ENCODE measurements at places on chromosomes 2 and 18.

DNA sequence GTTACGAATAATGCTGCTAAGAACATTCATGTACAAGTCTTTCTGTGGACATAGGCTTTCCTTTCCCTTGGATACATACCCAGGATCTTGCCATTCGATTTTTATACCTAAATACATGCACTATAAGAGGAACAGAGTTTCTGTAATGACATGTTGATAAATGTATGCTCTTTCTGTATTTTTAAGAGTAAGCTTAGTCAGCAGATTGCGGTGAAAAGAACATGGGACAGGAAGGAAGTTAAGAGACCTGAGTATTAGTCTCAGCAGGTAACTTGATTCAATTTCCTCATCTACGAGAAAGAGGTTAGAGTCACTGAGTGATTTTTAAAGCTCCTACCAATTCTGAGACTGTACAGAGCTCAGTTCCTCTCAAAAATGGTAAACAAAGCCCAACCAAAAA, 2.6 kb upstream of the TLK1 start:
- DNase-seq, result no peak

DNA sequence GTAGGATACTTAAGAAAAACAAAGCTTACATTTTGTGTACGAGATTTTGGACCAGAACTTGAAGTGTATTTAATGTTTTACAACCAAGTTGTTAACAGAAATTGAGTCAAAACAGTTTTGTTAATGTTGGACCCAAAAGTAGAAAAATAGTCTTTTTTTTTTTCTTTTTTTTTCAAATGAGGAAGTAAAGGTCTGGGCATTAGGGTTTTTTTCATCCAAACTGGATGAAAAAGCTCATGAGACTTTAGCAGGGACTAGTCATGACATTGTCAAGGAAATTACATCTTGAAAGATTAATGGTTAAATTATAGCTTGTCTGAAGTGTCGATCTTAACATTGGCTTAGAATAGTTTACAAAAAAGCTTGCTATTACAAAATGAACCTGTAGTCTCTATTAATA, 32.3 kb downstream of the CCNT2 start:
- DNase-seq, result no peak

DNA sequence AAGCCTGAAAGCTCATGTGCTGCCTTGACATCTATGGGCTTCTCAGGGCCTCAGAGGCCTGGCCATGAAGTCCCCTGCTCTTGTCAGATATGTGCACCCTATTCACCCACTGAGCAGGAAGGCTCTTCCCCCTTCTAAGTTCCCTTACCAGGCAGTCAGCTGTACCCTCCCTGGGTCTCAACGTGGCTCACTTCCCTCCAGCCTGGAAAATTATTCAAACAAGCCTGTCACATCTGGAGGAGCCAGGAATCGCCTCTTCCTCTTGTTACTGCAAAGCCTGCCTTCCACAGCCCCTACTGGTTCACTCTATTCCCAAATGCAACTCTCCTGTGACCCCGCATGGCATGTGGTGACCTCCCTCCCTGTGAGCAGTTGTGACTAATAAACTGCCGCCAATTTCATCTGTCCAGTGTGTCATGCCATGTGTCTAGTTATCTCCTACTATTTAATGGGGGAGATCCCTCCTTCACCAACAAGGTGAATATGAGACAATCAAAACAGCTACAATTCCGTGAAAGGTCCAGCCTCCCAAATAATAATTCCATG, 8.4 kb upstream of the SERPINB8 start:
- no peak for DNase-seq

GRCh38 chr2:55155764-55156281, 76.3 kb downstream of the CLHC1 start:
- no peak for DNase-seq

DNA sequence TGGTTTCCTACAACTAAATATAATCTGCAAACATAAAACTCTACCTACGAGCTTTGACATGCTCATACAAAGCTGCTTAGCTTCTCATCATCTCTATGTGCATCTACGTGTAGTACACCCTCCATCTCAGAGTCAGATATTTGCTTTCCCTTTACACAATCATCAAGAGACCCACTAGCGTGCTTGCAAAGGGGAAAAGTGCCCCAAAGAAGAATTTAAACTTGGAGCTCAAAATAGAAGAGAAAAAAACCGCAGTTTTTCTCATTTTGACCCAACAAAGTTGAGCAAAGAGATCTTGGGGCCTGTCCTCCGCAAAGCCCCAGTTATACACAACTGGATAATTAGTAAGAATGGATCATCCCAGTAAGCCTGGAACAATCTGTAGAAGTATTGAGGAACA, 104.1 kb downstream of the PAX3 start:
- DNase-seq, result no peak

GRCh38 chr18:10690035-10690329, 164.2 kb downstream of the NAPG start:
- DNase-seq, result no peak

DNA sequence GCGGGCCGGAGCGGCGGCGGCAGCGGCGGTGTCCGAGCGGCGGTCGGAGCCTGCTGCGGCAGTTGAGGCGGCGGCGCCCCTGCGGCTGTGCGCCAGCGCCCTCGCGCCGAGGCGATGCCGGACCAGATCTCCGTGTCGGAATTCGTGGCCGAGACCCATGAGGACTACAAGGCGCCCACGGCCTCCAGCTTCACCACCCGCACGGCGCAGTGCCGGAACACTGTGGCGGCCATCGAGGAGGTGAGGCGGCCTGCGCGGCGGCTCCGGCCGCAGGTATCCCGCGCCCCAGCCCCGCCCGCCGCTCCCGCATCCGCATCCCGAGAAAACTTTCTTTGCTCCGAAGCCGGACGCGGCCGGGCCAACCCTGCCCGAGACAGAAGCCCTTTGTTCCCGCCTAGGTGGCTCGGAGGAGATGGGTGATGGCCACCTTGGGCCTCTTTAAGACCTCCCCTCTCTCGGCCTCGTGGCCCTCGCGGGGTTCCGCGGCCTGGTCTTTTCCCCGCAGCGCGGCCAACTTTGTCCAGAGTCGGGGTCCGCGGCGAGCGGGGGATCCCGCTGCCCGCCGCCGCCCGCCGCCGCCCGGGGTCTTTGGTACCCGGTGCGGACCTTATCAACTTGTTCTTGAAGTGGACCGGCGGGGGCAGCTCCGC, 504 bp downstream of the ASAP2 start:
- DNase-seq, result peak; percentile 5

GRCh38 chr2:84459018-84459943, at the start of gene SUCLG1:
Gene SUCLG1 (minus strand): TSS chr2:84459280. CDS start chr2:84459269, 11 bp downstream.
- peak; percentile 82 for DNase-seq

GRCh38 chr18:13279181-13280069, 60.9 kb downstream of the LDLRAD4 start:
- peak; percentile 66 for DNase-seq

- DNase-seq, result no peak
Observed at GRCh38 chr2:19272039-19272438, 86.4 kb downstream of the OSR1 start.

DNA sequence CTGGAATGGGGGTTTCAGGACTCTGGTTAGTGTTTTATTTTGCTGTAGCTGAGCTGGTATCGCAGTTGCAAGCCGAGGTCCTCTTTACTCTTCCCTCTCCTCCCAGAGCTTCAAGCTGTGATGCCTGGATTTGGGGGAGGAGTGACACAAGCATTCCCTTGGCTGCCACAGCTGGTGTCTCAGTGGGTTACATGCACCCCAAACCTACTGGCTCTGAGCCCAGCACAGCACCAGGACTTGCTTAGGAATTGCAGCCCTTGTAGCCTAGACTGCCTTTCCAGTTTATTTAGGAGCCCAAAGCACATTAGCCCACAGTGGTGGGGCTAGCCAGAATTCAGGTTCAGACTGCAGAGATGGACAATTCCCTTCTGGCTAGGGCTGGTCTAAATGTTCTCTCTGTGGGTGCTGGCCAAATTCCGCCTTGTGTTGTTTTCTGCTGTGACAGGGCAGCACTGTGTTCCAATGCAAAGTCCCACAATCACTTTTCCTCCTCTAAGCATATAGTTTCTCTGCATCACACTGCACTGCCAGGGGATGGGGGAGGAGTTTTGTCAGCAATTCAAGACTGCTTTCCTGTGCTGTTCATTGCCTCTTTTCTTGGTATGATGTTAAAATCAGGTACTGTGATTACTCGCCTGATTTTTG, 122.8 kb downstream of the SLC4A10 start:
- no peak for DNase-seq

- no peak for DNase-seq
Observed at GRCh38 chr2:147711031-147711430, 133.8 kb upstream of the ACVR2A start.

GRCh38 chr2:56582570-56582969, 398.8 kb downstream of the CCDC85A start:
- no peak for DNase-seq

DNA sequence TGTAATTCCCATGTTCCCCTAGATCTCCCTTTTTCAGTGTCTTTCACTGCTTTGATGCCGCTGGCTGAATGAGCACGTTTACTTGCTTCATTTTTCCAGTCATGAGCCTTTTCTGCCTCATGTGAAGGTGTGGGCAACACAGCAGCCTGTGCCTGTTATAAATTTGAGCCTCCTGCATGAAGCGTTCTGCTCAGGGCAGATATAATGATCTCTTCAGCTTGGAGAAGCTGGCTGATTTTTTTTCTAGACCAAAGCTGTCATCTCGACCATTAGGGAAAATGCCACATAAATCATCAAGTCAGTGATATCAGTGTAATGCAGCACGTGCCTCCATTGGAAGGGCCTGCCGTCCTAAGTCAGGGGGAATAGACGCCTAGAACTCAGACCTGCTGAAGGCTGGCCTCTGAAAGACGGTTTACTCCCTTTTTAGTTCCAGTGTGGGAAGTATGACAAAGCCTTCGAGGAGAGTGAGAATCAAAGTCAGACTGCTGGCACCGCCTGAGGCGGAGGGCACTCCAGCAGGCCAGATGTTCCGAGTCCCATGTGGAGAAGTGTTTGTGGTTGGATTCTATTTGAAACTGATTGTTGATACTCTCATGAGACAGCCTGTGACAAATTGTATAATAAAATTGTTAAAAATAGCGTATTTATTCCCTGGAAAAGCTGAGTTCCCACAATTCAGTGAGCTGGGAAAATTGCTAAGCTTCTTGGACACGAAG, 196.5 kb downstream of the MYO1B start:
- no peak for DNase-seq

DNA sequence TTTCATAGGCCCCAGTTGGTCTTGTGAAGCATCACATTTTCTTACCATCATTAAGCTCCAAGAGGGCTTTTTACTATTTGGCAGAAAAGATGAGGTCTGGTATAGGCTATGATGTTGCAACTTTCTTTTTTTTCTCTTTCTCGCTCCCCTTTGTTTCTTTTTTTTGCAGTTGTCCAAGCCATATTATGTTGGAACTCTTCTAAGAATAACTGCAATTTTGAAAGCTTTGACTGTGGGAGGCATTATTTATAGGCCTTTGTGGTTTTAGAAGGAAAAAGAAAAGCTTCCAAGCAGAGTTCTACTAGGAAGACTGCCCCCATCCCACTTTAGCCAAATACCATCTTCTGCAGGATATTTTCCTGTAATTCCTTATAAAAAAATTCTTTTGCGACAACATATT, 571.6 kb downstream of the ARHGAP15 start:
- no peak for DNase-seq

DNA sequence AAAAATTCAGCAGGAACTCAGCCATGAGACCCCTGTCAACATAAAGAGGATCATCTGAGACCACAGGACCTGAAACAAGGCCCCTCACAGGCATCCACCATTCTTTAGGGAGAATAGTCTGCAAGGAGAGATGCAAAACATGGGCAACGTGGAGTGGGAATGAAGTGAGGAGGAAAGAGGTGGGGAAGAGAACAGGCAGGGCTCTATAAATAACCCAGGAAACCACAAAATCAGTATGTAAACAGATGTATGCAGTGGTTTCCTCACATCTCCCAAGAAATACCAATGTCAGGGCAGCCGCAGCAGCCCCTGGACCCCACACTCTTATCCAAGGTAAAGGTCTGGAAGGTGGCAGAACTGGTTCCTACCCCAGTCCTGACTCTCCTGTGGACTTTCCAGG, 168.5 kb downstream of the EN1 start:
- DNase-seq, result no peak

DNA sequence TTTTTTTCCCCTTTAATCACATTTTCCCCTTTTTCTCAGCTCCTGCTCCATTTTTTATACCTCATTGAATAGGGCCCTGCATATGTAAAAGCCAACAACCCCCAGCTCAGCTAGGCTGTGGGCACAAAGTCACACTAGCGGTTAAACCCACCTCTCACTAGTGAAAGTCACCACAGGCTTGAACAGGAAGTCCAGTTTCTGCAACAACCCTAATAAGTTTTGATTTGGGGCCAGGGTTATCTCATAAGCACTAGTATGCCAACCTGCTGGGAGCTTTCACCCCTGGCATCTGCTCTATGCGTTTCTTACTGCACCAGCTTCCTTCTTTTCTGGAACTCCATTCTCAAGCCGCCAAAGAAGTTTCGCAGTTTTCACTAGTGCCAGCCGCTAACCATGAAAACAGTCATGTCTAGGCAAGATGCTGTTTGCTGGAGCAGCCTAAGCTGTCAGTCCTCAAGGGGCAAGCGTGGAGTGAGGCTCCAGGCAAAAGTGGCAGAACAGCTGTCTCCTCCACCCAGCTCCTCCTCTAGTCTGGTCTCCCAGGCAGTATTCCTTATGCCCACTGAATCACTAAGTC, 197.0 kb upstream of the MEIS1 start:
- DNase-seq, result no peak

- no peak for DNase-seq
Observed at GRCh38 chr2:128559533-128560515, 241.2 kb upstream of the HS6ST1 start.

DNA sequence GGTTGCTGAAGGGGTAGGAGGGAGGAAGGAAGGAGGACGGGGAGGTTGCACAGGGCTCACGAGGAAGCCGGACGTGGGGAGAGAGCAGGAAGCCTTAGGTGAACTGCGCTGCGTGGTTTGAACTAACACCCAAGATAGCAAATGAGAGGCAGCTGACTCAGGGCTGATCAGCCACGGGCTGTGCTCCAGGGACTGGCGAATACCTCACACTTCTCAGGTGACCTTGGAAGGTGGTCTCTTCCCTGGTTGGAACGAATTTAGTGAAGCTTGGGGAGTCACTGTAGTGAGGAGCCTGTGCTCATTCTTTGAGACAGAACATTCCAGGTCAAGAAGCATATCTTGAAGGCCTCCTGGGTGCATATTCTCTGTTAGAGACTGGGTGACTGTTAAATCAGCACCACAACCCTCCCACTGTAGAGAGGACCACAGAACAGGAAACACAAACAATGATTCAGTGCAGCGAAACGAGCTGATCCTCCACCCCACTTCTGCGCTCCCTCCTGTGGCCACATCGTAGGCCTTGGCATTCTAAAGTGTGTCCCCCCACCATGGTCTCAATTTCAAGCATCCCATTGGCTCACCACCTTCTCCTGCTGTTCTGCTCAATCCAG, 33.8 kb downstream of the TOGARAM2 start:
- peak; percentile 66 for DNase-seq

- no peak for DNase-seq
Observed at GRCh38 chr18:48922226-48922800, 28.5 kb downstream of the SMAD7 start.

GRCh38 chr2:238425979-238426567, 654 bp upstream of the ASB1 start:
- no peak for DNase-seq

GRCh38 chr2:42217914-42218313, 48.8 kb downstream of the EML4 start:
- DNase-seq, result no peak

All from stimulated activated CD4-positive, alpha-beta T cell treated with anti-CD3 and anti-CD28 coated beads, Interleukin-4, amount 100 ng/mL, for 4 hours (primary cell).